Activated T-cell treated with anti-CD3 and anti-CD28 coated beads, Interleukin-2, amount 50 U/mL, for 72 hours (primary cell): ENCODE measurements at places on chromosomes 7 and 10. TPM values are rescaled to one million over a fixed set of nuclear protein-coding genes. Genes with fewer than 3 reads are reported as not detected.

Gene GALNT17
- not detected for total RNA-seq

Gene TCF7L2
- 3.2 TPM for total RNA-seq

Gene SDK1
- total RNA-seq, result 6.1 TPM

Gene TRIM73
- total RNA-seq, result 10.6 TPM

Gene ACTR3C
- 6.3 TPM for total RNA-seq

Gene SLC26A4
- total RNA-seq, result 7.9 TPM

Gene FKBP6
- total RNA-seq, result not detected

Gene CPA2
- not detected for total RNA-seq

Gene SPAM1
- total RNA-seq, result not detected

Gene DENND11
- total RNA-seq, result 43.2 TPM
